Stimulated activated CD8-positive, alpha-beta memory T cell treated with anti-CD3 and anti-CD28 coated beads, Interleukin-15, amount 100 ng/mL, for 4 hours (primary cell): ENCODE measurements at places on chromosomes 12 and 14.

GRCh38 chr12:108309674-108310312, 29.3 kb downstream of the CMKLR1 start:
- no peak for DNase-seq

GRCh38 chr12:52697058-52697582, 6.2 kb downstream of the KRT77 start:
- no peak for DNase-seq

DNA sequence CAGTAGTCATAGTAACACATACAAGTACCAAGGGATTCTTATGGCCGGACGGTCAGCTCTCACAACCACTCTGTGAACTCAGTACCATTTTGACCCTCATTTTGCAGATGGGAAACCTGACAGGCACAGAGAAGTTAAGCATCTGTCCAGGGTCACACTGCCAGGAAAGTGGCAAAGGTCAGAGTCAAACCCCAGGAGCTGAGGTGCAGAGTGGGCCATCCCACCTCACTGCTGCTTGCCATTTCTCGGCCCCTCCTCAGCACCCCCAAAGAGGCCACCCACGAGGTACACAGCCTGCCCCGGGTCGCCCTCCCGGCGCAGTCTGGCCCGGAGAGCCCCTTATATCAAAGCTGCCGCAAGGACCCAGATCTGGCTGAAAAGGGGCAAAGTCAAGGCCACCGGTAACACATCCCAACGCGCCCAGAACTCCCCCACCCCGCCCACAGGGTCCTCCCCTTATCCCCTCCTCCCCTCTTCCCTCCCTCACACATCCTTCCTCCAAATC, 1.7 kb downstream of the NCOR2 start:
- DNase-seq: no peak

- no peak for DNase-seq
Observed at GRCh38 chr12:96907671-96908422, 790 bp downstream of the NEDD1 start.

DNA sequence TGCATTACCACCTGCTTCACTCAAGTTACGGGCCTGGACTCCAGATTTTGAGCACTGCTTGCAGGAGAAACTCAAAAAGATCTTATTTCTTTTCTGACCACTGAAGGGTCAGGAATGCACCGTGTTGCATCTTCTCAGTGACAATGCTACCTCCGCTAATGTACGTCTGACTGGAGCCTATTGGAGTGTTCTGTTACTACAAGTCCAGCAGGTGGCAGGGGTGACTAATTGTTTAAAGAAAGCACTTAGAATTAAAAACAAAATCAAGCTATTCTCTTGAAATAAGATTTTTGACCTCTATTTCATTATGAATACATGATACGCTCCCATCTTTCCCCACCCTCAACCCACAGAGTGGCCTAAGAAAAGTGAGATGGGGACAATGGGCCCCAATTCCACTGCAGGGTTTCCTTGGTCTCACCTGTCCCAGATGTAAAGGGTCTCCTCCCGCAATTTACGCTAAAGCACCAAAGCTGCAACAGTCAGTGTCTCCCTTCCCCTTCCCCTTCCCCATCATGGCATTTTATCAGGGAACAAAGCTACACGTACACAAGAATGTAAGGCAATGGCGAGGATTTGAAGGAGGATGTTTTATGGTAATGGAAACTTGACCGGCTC, 2.2 kb downstream of the TBPL2 start:
- DNase-seq: no peak

DNA sequence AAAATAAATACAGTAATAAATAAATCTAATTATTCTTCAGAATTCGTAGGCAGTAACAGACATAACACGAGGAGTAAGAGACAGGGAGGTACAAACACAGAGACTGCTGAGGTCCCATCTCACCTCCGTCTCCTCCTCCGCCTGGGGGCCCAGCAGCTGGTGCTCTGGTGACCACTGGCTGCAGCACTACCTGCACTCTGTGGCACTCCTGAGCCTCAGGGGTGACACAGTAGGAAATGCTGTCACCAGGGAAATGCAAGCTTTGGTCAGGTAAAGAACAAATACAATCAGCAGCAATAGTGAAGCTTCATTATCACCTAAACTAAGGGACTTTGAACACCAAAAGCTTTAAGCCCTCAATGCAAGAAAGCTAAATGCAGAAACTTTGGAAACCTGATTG, 19.6 kb downstream of the GSTZ1 start:
- DNase-seq: no peak

- no peak for DNase-seq
Observed at GRCh38 chr12:88428350-88428749, 151.9 kb downstream of the KITLG start.

DNA sequence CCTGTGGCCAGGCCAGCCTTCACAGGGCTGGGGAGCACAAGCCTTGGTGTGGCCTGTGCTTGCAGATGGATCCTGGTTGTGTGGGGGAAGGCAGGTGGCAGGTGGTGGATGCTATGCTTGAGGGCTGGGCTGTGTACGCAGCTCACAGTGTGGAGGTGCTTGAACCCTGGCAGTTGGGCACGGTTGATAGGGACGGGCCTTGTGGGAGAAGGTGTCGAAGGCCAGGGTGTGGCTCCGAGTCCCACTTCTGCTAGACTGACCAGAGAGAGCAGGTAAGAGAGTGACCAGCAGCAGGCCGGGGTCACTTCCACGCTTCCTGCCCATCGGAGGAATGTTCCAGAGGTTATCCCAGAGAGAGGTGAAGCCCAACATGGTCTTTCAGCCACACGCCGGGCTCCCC, 85.5 kb downstream of the CACNA1C start:
- DNase-seq: no peak

DNA sequence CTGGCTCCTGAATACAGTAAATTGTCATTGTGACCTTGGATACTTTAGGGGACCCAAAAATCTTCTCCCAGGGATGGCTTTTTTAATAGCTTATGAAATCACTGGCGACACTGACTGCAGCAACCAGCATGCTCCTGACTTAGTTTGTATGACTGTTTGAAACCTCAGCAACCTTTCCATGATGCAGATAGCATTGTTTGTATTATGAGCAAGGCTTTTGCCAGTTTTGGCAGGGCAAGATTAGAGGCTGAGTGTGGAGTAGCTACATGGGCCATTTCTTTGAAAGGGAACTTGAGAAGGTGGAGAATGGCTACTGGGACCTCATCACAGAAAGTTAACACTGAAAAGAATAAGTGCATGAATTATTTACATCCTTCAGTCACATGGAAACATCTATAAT, 50.9 kb downstream of the SLC4A8 start:
- no peak for DNase-seq

DNA sequence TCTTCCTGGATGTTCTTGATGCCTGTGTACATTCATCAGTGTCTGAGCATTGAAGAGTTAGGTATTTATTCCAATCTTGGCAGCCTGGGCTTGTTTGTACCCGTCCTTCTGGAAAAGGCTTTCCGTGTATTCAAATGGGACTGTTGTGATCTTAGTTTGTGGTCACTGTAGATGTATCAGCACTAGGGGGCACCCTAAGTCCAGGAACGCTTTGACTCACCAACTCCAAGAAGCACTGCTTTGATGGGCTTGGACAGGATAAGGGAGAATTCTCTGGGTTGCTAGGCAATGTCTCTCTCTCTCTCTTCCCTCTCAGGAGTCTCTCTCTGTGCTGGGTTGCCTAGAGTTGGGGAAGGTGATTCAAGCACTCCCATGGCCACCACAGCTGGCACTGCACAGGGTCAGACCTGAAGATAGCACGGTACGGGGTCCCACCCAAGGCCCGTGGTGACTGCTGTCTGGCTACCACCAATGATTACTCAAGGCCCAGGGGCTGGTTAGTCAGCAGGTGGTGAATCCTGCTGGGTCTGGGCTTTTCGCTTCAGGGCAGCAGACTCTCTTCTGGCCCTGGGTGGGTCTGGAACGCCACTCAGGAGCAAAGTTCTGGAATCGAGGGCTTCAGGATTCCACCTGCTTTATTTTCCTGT, 211.1 kb upstream of the RGS6 start:
- no peak for DNase-seq

DNA sequence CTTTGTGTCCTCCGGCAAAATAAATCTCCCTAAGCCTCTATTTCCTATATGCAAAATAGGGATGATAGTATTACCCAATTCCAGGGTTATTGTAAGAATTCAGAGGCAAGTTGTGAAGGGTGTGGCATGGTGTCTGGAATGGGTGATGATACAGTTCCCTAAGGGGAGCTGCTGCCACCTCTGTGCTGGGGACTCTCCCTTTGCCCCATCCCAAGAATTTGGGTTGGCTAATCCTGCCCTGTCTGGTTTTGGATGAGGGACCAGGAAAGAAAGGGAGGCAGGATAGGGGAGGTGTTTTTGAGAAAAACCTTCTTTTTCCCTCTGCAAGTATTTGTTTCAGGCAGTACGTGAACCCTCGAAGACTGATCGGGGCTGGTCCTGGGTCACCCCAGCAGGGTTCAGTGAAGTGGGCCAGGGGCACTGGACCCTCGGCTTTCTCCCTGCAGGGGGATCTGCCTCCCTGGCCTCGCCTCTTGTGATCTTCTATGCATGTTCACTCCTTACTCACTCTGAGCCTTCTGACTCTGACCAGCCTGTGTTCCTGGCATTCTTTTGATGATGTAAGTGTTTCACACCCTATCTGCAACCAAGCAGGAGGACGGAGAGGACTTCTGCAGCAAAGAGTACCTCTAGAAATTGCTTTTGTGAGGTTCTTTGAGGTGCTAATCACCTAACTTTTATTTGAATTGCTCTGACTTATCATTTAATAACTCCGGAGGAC, 60.8 kb downstream of the RASSF3 start:
- no peak for DNase-seq

DNA sequence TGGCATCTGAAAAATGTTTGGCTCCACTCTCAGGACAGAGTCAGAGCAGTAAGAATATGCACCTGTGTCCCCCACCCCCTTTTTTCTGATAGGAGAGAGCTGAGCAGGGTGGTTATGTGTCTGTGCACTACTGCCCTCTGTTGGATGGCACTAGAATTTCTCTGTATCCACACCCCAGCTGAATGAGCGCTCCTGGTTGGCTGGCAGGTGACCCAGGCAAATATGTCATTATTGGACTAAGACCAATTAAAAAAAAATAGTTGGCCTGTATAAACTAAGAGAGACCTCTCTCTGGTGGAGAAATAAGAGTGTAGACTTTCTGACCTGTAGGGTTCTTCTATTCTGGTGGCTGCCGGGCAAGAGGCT, 107.0 kb downstream of the PTCSC3 start:
- DNase-seq: no peak

DNA sequence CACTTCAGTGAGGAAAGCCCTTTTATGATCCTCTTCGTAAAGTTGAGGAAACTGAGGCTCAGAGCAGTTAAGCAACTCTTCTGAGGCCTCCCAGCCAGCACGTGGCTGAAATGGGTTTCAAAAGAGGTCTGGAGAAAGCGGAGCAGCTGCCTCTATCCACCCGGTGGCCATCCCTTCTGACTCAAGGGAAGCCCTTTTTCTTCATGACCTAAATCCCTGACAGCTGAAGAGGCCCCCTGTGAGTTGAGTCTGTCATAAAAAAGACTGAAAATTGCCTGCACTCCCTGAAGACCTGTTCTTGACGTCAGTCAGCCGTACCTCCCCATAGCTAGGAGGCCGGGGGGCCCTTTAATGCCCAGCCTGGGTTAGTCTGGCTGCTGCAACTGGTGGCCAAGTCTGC, 10.7 kb downstream of the CMKLR1 start:
- no peak for DNase-seq
